ENCODE measurements at places on chromosomes 6 and 20. TPM values are rescaled to one million over a fixed set of nuclear protein-coding genes. Genes with fewer than 3 reads are reported as not detected.

The MOG gene
- not detected for polyA plus RNA-seq

The HLA-DOB gene
- 0.10 TPM for polyA plus RNA-seq

The MLN gene
- polyA plus RNA-seq: not detected

The SCRT2 gene
- not detected for polyA plus RNA-seq

The SNAP25 gene
- polyA plus RNA-seq: not detected

The MDFI gene
- 1.1 TPM for polyA plus RNA-seq

The BCAS4 gene
- 0.38 TPM for polyA plus RNA-seq

The BPIFA1 gene
- not detected for polyA plus RNA-seq

The CEP250 gene
- polyA plus RNA-seq: 4.2 TPM

The HLA-DMB gene
- 3.1 TPM for polyA plus RNA-seq

The SLC22A2 gene
- 0.06 TPM for polyA plus RNA-seq

The STK35 gene
- 2.7 TPM for polyA plus RNA-seq

GRCh38 chr6:102571236-102571908 lies 1177.9 kb downstream of the GRIK2 start:
- no peak for DNase-seq

DNA sequence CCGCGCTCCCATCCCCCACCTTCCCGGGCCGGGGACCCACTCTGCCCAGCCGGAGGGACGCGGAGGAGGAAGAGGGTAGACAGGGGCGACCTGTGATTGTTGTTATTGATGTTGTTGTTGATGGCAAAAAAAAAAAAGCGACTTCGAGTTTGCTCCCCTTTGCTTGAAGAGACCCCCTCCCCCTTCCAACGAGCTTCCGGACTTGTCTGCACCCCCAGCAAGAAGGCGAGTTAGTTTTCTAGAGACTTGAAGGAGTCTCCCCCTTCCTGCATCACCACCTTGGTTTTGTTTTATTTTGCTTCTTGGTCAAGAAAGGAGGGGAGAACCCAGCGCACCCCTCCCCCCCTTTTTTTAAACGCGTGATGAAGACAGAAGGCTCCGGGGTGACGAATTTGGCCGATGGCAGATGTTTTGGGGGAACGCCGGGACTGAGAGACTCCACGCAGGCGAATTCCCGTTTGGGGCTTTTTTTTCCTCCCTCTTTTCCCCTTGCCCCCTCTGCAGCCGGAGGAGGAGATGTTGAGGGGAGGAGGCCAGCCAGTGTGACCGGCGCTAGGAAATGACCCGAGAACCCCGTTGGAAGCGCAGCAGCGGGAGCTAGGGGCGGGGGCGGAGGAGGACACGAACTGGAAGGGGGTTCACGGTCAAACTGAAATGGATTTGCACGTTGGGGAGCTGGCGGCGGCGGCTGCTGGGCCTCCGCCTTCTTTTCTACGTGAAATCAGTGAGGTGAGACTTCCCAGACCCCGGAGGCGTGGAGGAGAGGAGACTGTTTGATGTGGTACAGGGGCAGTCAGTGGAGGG lies 2.8 kb downstream of the SOX4 start:
- DNase-seq: peak; percentile 68

- DNase-seq: no peak
Measured at GRCh38 chr6:90846824-90847223, 260.0 kb upstream of the MAP3K7 start.

- no peak for DNase-seq
Measured at GRCh38 chr6:15349379-15349778, 103.5 kb downstream of the JARID2 start.

DNA sequence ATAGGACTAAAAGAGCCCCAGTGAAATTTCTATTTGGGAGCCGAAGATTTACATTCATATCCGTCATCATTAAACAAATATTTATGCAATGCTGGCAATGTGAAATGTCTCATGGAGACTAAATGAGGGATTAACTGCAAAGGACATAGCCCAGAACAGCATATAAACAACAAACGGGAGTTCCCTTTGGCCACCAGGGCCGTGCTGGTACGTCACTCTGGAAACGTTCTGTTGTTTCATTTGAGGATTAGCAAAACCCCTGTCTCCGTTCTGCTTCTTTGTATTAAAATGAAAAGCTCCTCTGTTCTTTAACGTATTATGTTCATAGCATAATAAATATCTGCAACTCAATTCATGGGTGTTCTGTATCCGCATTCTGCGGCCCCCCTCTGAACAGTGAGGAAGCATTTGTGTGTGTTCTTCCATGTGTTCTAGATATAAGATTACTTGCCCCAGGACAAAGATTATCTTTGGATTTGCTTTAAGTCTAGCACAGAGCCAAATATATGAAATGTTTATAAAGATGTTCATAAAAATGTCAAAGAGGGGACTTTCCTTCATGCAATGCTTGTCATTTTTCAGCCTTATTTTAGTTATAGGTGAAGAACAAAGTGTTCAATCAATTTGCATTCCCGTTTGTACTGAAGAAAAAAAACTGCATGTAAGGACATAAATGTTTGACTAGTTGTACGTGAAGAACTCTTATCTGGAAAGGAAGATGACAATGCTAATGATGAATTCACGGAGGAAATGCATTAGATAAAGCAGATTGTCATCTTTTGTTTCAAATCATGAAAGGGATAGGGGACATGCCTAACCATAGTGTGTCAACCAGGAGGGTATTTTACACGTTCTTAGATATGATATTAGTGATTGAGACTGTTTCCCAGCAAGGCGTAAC lies 90.0 kb upstream of the TNFAIP3 start:
- no peak for DNase-seq

GRCh38 chr6:122352981-122353664 lies 46.3 kb upstream of the HSF2 start:
- DNase-seq: no peak

- DNase-seq: peak; percentile 82
Measured at GRCh38 chr20:51562332-51563173, 20.0 kb upstream of the NFATC2 start.

DNA sequence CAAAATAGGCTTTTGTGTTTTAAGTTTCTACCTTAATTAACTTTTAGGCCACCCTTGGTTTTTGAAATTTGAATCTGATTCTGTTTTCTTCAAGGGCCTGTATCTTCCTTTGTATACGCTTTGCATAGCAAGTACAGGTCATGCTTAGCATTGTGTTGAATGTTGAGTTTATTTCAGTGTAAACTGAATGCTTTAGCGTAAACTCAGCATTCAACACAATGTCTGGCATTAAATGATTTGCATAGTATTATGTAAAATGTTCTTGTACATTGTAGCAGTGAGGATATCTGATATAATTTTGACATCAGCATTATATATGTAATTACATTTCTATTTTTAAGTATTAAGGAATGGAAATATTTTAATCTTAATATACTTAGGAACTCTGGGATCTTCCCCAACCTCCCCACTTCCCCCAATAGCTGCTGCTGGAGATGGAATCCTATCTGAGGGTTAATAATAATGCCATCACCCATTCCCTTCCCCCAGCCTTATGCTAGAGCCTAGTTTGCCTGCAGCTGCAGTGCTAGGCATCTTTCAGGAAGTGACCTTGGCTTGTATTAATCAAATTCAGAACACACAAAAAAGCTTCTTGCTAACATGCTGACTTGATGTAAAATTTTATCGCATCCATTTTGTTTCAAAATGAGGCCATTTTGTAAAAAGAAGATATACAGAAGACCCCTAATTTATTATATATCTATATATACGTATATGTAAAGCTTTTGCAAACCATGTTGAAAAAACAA lies 73.1 kb downstream of the NCOA3 start:
- no peak for DNase-seq

GRCh38 chr20:46689754-46690085 lies 476 bp upstream of the TP53RK start:
- DNase-seq: no peak

- DNase-seq: no peak
Measured at GRCh38 chr6:144928847-144929246, 643.7 kb downstream of the UTRN start.

DNA sequence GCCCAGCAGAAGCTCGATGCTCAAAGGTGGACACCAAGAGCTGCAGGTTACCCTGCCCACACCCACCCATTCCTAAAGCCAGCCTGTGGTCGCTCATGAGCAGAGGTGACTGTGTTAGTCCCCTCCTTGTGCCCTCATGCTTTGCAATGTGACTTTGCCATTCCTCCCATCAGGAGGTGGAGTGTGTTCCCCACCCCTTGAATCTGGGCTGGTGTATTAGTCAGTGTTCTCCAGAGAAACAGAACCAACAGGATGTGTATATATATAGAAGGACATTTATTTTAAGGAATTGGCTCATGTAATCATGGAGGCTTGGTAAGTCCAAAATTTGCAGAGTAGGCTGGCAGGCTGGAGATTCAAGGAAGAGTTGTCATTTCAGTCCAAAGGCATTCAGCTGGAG lies 54.4 kb upstream of the RNF24 start:
- no peak for DNase-seq

DNA sequence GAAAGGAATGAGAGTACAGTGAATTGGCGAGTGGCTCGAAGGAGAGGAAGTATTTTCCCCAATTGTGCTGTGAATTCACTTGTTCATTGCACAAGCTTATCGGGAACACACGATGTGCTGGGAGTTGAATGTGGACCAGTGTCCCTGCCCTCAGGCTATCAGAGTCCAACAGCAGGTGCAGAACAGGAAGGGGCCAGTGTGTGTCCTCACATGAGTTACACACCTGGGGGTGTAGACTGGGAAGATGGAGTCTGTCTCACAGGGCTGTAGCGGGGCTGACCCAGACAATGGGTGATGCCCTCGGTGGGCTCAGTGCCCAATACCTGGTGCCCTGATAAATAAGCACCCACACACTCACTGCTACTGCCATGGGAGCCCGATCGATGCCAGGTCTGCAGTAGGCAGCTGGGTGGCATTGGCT lies 14.4 kb downstream of the DUSP22 start:
- no peak for DNase-seq

GRCh38 chr6:56984361-56984760 lies 29.5 kb downstream of the BEND6 start:
- no peak for DNase-seq

DNA sequence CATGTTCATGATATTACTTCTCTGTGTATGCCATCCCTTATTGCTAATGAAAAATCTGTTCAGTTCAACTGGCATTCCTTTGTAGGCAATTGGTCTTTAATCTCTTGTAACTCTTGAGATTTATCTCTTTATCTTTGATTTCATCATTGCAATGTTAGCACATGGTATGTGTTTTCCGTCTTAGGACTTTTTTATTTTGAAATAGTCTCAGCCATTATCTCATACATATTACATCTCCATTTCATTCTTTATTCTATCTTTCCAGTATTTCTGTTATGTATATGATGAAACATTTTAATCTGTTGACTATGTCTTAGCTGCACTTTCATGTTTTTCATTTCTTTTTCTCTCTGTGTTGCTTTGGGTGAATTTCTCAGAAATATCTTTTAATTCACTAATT lies 58.1 kb downstream of the VSTM2L start:
- no peak for DNase-seq

DNA sequence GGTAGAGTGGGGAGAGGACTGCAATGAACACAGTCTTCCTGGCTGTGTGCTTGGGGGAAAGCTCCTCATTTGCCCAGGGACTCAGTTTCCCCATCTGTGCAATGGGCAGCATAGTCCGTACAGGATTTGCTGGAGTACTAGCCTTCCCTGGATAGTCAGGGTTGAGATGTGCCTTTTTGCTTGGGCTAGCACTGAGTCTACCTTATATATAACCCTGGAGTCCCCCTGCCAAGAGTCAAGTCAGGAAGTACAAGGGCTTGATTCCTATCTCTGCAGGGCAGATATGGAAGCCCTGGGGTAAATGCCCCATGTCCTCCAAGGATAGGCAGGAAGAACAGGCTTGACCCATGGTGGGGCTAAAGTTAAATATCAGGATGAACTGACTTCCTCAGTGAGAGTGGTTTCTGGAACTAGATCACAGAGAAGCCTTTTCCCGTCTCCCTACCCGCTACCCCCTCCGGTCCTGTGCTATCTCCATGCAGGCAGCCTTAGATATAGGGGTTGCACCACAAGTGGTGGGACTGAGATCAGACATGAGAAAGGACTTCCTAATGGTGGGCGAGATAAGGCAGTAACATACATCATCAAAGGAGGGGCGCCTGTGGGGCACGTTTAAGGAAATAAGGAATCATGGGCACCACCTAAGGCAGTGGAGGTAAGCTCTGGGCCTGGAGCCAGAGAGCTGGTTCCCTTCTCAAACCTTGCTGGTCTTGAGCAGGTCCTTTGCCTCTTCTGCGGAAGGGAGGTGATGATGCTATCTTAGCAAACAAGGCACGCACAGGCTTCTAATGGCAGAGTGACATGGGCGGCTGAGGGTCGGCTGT lies 157.9 kb downstream of the MRPL14 start:
- DNase-seq: no peak

- DNase-seq: no peak
Measured at GRCh38 chr6:3726421-3726820, 25.1 kb downstream of the PXDC1 start.

DNA sequence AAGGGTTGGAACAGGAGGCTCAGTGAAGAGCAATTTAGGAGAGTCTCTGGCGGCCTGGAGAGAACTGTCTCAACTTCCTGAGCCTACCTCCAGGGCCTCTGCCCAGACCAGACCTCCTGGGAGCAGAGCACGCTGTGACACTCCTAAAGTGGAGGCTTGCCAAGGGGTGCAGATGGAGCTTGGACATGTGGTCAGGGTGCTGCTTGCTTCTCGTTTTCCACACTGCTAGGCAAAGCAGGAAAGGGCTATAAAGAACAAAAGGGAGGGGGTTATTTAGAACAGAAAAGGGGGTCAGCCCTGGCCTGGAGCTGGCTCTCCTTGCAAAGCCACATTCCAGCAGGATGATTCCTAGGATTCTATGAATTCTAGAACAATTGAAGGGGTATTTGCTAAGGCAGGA lies 145.7 kb upstream of the GGTLC1 start:
- no peak for DNase-seq

DNA sequence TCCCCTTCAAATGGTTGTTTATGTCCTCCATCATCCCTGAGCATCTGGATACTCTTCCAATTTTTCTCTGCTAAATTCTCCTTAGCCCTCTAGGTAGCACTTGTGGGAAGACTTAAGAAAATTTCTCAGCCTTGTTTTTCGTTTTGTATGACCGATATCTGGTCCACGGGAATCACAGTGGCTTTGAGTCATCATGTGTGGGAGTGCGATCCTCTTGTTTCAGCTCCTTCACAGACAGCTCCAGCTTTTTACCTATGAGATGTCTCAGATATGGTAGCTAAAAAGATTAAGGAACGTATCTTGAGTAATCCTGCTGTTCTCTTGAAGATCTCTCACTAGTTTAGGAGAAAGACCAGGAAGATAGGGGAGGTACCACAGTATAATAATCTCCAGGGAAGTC lies 196.1 kb downstream of the GRM1 start:
- no peak for DNase-seq

GRCh38 chr6:96624957-96625356 lies 62.0 kb downstream of the FHL5 start:
- no peak for DNase-seq

GRCh38 chr6:12173661-12174060 lies 116.5 kb upstream of the EDN1 start:
- DNase-seq: no peak

GRCh38 chr6:40476673-40477072 lies 110.5 kb downstream of the LRFN2 start:
- no peak for DNase-seq

- DNase-seq: no peak
Measured at GRCh38 chr6:55528624-55529023, 50.4 kb downstream of the HMGCLL1 start.

Measured in psoas muscle (tissue), 8 donors.